Dermis blood vessel endothelial cell (primary cell): ENCODE measurements at places on chromosomes 6 and 20. TPM values are rescaled to one million over a fixed set of nuclear protein-coding genes. Genes with fewer than 3 reads are reported as not detected.

GRCh38 chr20:9298906-9299305 is 215.5 kb upstream of the LAMP5 start:
- DNase-seq, result no peak

GRCh38 chr20:1341561-1342265 is 12.8 kb upstream of the SDCBP2 start:
- DNase-seq, result peak; percentile 55

DNA sequence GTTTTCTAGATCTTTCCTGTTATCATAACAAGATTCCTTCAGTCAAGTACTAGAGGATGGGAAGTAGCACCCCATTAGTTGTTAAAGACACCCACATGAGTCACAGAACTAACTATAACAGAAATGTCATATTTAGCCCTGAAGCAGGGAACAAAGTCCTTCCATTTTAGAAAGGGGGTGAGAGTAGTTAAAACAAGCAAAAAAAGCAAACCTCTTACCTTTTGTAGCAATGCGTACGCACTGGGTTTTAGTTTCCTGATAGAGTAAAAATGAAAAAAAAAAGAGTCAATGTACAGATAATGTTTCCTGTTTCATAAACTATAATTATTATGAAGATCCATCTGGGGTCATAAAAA is 163.7 kb upstream of the THEMIS start:
- DNase-seq, result no peak

- no peak for DNase-seq
Measured at GRCh38 chr6:72461144-72461543, 160.7 kb upstream of the KCNQ5 start.

The VSX1 gene
- total RNA-seq, result not detected in 2 replicates

The WDR46 gene
- 65.9 and 75.4 TPM in 2 replicates for total RNA-seq

The PDYN gene
- not detected in 2 replicates for total RNA-seq
